DMS79 (cell line): ENCODE measurements at places on chromosomes 5 and 9.

GRCh38 chr5:147822686-147823491, 8.6 kb downstream of the SPINK1 start:
- DNase-seq = peak; percentile 41

DNA sequence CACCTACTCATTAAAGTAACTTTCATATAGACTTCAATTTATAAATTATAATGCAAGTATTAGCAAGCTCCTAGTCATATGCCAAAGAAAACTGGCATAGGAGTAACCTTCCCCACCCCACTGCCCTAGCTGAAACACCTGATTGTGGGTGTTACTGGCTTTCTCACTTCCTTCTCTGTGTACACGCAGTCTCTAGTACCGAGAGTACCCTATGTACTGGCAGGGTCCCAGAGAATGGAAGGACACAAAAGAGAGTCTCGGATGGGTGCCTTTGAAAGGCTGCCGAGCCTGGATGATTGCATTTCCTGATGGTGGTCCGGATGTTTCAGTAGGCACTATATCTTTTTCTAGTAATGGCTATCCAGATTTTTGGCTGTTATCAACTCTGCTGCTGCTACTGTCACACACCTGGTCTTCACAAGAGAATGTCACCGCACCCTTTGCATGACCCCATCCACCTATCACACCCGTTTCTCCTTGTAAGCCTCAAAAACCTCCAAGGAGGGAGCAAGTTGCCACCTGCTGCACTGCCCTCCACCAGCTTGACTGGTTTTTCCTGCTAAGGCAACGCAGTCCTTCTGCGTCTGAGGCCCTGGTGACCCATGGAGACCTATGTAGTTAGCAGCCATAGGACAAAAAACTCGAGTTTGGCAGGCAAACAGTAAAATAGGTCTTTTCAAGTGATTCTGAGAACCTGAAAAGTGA, 53.8 kb upstream of the CLINT1 start:
- peak; percentile 67 for DNase-seq

GRCh38 chr5:61991866-61992265, 314.1 kb upstream of the KIF2A start:
- no peak for DNase-seq

GRCh38 chr5:9512457-9512856, 33.4 kb downstream of the SEMA5A start:
- DNase-seq = no peak

- DNase-seq = no peak
Measured at GRCh38 chr5:112124788-112125187, 294.3 kb downstream of the EPB41L4A start.
